ENCODE measurements at places on chromosomes 2 and 18. TPM values are rescaled to one million over a fixed set of nuclear protein-coding genes. Genes with fewer than 3 reads are reported as not detected.

DNA sequence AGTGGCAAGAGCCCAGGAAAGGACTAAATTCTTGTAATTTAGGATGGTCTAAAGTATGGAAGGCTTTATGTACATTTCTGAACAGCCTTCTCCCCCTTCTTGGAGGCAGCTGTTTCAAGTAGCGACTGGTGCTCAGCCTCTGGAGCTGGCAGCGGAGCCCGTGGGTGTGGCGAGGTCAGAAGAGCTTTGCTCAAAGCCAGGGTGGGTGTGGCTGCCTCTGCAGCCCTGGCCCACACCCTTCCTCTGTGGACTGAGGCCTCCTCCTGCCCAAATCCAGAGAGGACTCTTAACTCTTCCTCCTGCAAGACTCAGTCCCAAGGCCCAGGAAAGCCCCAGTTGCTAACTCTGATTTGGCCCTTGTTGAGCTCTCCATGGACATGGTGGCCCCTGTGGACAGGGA, 202.1 kb upstream of the REV1 start:
- peak; percentile 67 for DNase-seq

DNA sequence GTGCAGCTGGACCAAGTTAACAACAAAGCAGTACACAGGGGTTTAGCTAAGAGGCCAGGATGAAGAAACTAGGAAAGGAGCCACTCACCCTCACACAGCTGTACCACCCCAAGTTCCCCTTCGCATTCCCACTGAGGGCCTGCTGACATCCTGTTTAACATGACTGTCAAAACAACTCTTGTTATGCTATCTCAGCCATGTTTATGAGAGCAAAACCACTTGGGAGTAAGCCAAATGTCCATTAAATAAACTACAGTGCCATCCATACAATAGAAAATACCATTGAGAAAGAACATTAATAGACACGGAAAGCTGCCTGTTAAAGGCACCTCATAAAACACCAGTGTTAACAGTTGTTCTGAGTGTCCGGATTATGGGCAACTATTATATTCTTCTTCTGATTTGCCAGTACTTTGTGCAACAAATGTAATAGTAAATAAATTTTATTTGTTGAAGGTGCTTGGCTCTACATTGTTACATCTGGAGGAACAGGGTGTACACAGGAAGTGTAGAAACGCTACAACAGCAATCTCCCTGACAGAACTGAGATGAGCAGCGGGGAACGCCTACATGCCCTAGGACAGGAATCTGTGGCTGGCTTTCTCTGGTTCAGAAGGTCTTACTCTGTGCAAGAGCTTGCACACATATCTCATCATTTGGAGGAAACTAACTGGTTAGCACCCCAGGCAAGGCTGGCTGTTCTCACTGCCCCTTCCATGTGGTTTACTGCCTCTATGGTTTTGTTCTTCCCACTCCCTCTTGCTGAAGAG, 85.6 kb downstream of the EHD3 start:
- peak; percentile 64 for DNase-seq

- peak; percentile 85 for DNase-seq
These were observed 187.3 kb downstream of the VAPA start for GRCh38 chr18:10100941-10101701.

ANKRD30B gene
- not detected for polyA plus RNA-seq

DNA sequence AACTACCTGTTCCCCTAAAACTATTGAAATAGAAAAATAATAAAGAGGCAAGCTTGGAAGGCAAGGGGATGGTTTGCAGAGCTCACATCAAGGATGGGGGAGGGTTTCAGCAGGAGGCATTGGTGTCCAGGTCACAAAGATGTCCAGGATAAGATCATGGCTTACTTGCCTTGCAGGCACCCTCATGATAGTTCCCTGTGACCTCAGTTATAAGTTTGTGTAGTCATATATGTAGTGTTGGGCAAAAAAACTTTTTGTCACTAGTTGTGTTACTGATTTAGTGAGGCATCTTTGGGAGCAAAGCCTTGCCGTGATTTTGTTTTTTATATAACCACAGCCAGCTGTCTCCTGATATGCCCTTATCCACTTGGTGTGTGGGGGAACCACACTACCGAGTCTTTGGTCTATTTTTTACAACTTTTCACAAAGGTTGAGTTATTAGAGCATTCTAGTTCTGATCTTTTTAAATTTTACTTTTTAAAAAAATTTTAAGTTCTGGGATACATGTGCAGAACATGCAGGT, 53.3 kb downstream of the IL1R2 start:
- DNase-seq: no peak

IGFBP2 gene
- polyA plus RNA-seq: 1,436 TPM

DTNA gene
- 47.8 TPM for polyA plus RNA-seq

FZD7 gene
- 4.4 TPM for polyA plus RNA-seq

VWA3B gene
- polyA plus RNA-seq: not detected

DNA sequence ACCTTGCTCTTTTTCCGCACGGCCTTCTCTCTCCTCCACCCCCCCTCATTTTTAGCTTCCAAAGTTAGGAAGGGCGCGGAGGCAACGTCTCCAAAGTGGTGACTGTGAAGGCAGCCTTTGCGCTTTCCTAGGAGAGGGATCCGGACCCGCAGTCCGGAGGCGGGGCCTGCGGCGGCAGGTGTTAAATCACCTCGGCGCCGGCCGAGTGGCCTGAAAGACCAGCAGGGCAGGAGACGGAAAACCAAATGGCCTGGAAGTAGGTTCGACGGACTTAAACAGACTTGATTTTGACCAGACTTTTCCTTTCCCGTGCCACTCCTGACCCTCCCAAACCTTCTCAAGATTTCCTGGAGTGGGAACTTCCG, 615 bp downstream of the GORASP2 start:
- peak; percentile 84 for DNase-seq

Measured in aorta (tissue), 5 donors.